ENCODE measurements at places on chromosomes 6 and 20. TPM values are rescaled to one million over a fixed set of nuclear protein-coding genes. Genes with fewer than 3 reads are reported as not detected.

The NR2E1 gene
- polyA plus RNA-seq, result not detected

The VSX1 gene
- not detected for polyA plus RNA-seq

The BPIFB4 gene
- polyA plus RNA-seq, result not detected

The PXDC1 gene
- polyA plus RNA-seq, result 18.5 TPM

The SLC35F1 gene
- 3.9 TPM for polyA plus RNA-seq

The UST gene
- polyA plus RNA-seq, result 11.5 TPM

The RNF144B gene
- polyA plus RNA-seq, result 20.5 TPM

The MYLK2 gene
- 0.76 TPM for polyA plus RNA-seq

The PDE10A gene
- polyA plus RNA-seq, result 24.4 TPM

The CRISP3 gene
- polyA plus RNA-seq, result not detected

The RBBP8NL gene
- polyA plus RNA-seq, result 1.3 TPM

The SLC35D3 gene
- polyA plus RNA-seq, result not detected

The VGLL2 gene
- polyA plus RNA-seq, result not detected

The SFT2D1 gene
- 75.3 TPM for polyA plus RNA-seq

The HBS1L gene
- polyA plus RNA-seq, result 76.9 TPM

The ZBTB12 gene
- polyA plus RNA-seq, result 23.1 TPM

The BTNL2 gene
- 3.4 TPM for polyA plus RNA-seq

The CYP24A1 gene
- 2.9 TPM for polyA plus RNA-seq

The TRIM15 gene
- 0.08 TPM for polyA plus RNA-seq

The FITM2 gene
- 9.6 TPM for polyA plus RNA-seq

The FOXA2 gene
- not detected for polyA plus RNA-seq

All from left kidney (tissue), 8 donors.